IPS DF 6.9 (cell line): ENCODE measurements at places on chromosomes 12 and 14.

DNA sequence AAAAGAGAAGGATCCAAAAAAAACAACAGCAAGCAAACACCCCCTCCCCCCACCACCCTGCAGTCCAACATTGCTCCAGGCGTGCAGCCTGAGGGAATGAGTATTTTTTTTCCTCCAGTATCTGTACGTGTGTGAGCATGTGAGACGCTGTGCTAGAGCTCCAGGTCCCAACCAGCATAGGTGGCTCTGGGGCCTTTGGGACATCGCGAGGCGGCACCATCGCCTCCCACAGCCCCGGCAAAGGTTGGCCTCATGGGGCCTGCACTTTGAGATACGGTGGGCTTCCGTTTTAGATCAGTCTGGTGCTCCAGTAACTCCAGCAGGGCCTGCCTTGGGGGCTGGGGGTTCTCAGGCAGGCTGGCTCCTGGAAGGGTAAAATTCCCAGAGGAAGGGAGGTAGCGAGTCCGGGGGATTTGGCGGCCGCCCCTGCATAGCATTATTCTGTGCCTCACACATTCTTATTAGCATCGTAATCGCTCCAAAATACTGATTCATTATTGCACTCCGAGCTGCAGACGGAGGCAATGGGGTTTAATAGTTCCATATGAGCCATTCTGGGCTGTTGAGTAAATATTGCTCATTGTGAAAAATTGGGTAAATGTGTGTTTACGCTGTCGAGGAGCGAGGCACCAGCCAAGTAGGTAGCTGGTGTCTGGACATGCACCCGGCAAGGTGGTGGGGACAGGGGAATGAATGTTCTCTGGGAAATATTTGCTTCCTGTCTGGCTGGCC is 143.1 kb upstream of the MYL2 start:
- DNase-seq: no peak

- DNase-seq: no peak
These were observed 251.1 kb downstream of the NAV3 start for GRCh38 chr12:78081590-78082314.

- no peak for DNase-seq
These were observed 171.6 kb upstream of the HIF1A start for GRCh38 chr14:61523751-61524150.

DNA sequence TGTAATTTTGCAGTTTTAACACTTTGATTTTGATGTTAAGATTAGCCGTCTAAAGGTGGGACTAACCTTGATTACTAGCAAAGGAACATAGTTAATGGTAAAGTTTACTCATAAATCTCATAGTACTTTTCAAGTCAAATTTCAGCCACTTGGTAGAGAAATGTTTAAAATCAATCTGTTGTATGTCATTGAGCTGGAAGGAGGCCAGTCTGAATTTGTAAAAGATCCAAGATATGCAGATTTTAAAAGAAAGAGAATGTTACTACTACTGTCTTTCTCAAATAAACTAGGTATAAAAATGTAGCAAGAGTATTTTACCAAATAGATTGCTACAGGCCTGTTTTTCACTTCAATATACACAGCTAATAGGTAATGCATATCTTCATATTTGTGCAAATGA is 600.8 kb upstream of the SEL1L start:
- no peak for DNase-seq

DNA sequence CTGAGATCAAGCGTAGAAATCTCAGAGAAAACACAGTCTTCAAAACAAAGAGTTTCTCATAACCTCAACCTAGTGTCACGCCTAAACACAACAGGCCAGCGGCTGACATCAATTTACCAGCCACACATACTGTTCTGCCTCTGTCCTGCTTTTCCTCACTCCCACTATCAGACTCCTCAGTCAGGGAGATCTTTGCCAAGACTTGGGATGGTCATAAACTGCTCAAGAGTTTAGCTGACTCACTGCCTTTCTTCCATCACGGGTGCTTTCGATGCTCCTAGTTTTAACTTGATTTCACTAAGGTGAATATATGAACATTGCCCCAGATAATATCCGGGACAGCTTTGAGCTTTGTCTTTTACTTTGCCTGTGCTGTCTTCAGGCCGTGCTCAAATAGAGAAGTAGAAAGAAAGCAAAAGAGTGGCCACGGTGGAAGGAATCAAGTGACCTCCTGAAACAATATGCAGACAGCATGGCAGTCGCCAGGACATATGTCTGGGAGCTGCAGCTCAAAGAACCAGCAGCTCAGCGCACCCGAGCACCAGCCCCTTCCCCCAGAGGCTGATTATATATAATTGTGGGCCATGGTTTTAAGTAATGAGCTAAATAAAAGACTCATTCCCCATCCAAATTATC is 12.1 kb downstream of the MDM1 start:
- DNase-seq: no peak

GRCh38 chr12:109256011-109256410 is 53.1 kb downstream of the FOXN4 start:
- DNase-seq: no peak

DNA sequence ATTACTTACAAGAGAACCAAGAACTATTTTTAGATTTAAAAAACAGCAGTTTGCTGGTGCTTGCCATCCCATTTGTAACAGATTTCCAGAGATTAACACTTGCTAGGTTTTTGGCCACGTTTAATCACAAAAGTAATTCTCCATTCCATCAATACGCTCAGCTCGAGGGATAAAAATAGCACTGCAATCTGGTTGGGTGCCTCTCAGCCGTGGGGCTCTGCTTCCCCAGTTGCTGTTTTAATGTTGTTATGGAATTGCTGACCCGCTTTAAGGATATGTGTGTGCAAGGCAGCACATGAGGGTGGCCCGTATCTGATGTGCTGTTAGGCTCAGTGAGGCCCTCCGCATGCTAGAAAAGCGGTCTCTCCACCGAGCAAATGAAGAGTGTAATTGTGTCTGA is 222.2 kb upstream of the TMEM260 start:
- no peak for DNase-seq

DNA sequence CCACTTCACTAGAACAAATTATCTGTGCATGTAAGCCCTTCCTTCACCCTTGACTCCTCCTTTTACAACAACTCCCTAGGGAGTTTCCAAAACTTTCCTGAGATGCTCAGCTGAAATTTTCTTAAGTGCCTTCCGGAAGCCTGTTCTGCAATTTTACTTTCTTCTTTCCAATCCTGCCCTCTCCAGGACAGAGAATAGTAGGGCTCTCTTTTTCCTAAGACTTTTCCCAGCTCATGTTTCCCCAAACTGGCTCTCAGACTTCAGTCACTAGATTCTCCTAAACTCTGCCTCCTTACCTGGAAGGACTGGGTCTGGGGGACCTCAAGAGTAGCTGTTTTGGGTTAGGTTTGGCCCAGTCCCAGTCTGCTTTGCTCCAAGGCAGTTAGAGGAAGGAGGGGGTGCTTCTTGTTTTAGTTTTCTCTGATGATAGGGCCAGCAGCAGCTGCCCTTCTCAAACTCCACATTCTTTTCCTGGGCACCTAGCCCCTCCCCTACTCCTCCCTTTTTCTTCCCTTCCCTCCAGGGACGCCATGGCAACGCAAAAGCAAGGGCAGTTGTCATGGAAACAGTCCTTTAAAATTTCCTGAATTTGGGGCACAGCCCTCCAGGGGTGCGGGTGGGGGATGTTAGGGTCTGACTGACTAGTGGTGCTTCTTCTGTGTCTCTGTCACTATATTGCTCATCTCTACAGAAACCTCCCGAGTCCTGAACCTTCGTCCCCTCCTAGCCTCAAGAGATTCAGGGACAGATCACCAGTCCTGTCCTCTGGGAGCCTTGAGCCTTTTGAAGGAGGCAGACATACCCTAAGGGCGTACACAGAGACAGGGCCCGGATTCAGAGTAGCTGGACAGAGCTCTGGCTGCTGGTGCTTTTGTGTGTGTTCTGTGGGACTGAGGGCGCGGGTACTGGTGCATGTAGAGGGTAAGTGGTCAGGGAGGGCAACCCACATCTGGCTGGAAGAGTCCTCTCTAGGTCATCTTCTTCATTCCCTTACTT is 17.0 kb downstream of the PPP1R1A start:
- no peak for DNase-seq
